ENCODE measurements at places on chromosomes 6 and 20.

GRCh38 chr20:41027366-41027765 is 1.3 kb upstream of the TOP1 start:
- H3K36me3 ChIP-seq = peaks cover 6% of the 10 kb centered on the region
- H3K27ac ChIP-seq = peak overlapping the region; percentile 96
- no peaks in the 10 kb centered on the region for H3K27me3 ChIP-seq
- peak overlapping the region; percentile 87 for H3K4me3 ChIP-seq
- peaks cover 34% of the 10 kb centered on the region for H3K4me1 ChIP-seq

DNA sequence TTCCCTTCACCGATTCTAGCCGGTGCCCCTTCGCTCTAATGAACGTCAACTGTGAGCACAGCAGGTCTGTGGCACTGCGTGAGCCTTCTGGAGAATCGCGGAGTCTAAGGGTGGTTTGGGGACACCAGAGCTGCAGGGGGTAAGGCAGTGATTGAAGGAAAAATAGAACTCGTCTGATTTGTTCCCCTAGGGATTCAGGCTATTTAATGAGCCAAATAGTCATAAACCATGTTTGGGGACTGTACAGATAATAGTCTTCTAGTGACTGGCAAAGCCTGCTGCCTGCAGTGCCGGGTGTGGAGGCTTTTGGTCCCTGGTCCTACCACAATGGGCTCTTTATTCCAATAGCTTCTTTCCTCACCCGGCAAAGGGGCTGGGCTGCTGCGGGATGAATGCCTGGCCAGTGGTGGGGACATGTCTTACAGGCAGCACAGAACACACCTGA is 11.1 kb upstream of the NTSR1 start:
- peaks cover 24% of the 10 kb centered on the region for H3K27me3 ChIP-seq
- H3K27ac ChIP-seq = no peak overlapping the region
- H3K4me3 ChIP-seq = no peak overlapping the region
- H3K4me1 ChIP-seq = no peaks in the 10 kb centered on the region
- no peak for DNase-seq
- no peaks in the 10 kb centered on the region for H3K36me3 ChIP-seq

- peaks cover 14% of the 10 kb centered on the region for H3K4me1 ChIP-seq
- no peak overlapping the region for H3K27ac ChIP-seq
- H3K36me3 ChIP-seq = peaks cover 6% of the 10 kb centered on the region
- no peak overlapping the region for H3K4me3 ChIP-seq
- no peak for DNase-seq
- no peaks in the 10 kb centered on the region for H3K27me3 ChIP-seq
Measured at GRCh38 chr6:70849348-70850069, 107.4 kb downstream of the B3GAT2 start.

- H3K4me3 ChIP-seq = no peak overlapping the region
- no peaks in the 10 kb centered on the region for H3K36me3 ChIP-seq
- H3K27me3 ChIP-seq = peaks cover 38% of the 10 kb centered on the region
Measured at GRCh38 chr20:58173091-58173490, 55.4 kb downstream of the ANKRD60 start.

- DNase-seq = no peak
- H3K4me1 ChIP-seq = no peaks in the 10 kb centered on the region
- H3K36me3 ChIP-seq = no peaks in the 10 kb centered on the region
- H3K27me3 ChIP-seq = no peaks in the 10 kb centered on the region
- no peak overlapping the region for H3K27ac ChIP-seq
- H3K4me3 ChIP-seq = no peak overlapping the region
Measured at GRCh38 chr6:93787841-93788240, 368.5 kb upstream of the EPHA7 start.

DNA sequence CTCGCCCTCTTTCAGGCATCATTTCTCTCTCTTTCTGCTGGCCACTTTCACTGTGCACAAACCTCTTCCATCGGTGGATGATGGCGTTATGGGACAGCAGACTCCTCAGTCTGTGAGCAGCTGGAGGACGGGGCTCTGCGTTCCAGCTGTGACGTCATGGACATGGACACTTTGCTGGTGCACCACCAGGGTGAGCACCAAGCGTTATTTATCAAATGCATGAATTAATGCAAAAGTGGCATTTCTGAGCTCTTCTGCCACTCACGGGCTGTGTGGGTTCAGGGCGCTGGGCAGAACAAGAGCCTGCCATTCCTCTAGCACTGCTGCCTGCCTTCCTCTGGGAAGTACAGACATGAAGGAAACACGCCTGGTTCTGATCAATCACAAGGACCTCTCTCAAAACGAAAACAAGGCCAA is 82.9 kb upstream of the MPC1 start:
- no peaks in the 10 kb centered on the region for H3K27me3 ChIP-seq
- H3K27ac ChIP-seq = no peak overlapping the region
- H3K4me1 ChIP-seq = peaks cover 5% of the 10 kb centered on the region
- H3K36me3 ChIP-seq = peaks cover 2% of the 10 kb centered on the region

GRCh38 chr6:144678844-144679243 is 393.7 kb downstream of the UTRN start:
- peaks cover 18% of the 10 kb centered on the region for H3K36me3 ChIP-seq
- H3K4me1 ChIP-seq = peaks cover 15% of the 10 kb centered on the region
- no peak for DNase-seq
- no peak overlapping the region for H3K27ac ChIP-seq

DNA sequence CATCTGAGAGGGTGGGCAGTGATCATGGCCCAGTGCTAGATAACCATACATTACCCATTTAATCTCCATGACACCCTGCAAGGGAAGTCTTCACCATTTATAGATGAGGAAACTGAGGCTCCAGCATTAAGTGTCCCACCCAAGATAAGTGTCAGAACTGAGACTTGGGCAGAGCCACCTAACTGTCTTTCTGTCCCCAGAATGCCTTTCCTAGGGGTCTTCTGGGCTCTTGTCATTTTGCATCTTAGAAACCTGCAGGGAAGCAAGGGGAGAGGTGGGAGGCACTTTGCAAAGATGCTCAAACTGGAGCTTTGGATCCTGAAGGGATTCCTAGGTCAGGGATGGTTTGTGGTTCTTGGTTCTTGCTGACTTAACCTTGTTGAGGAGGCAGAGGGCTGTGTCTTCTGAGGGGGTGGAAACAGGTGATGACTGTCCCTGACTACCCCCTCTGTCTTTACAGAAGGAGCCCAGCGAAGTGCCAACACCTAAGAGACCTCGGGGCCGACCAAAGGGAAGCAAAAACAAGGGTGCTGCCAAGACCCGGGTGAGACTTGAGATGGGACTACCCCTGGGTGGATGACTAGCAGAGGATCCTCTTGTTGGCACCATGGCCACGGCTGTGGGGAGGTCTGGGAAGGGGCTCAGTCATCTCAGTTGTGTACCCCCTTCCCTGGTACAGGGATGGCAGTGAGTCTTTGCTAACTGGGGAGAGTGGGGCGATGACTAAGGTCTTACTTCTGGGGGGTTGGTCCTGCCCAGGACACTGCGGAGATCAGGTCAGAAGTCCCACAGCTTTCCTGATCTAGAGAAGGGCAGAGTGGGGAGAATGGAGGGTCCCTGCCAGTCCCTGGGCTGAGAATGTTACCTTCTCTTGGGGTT is 5.8 kb downstream of the HMGA1 start:
- H3K4me1 ChIP-seq = peaks cover 35% of the 10 kb centered on the region
- DNase-seq = no peak
- H3K27me3 ChIP-seq = no peaks in the 10 kb centered on the region
- peak overlapping the region; percentile 86 for H3K27ac ChIP-seq

DNA sequence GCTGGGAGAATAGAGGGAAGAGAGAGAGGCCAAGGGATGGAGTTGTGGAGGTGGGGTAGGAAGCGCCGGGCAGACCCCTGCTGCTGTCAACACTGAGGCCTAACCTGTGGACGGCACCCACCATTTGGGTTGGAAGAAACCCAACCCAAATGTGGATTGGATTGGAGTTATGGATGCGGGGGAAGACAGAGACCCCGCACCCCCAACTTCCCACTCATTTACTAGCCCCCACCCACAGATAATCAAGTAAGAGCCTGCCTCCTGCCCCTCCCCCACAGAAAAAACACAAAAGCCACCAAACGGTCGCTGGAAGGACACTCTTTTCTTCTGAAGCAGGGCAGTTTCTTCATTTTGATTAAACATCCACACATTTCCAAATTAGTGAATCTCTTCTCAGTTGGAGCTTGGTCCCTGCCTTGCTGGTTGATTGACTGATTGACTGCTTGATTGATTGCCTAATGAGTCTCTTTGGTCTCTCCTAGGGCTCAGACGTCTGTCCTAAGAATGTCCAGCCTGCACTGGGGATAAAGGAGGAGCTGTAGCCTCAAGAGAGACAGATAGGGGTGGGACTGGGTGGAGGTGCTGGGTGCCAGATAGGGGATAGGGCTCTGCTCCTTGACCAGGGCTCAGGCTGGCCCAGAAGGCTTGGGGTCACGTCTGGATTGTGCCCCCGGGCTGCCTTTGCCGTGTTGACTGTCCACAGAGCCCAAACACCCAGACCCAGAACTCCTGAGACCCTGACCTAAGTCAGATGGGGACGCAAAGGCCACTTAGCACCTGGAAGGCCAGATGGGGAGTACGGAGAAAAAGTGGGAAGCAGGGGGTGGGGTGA is 74.9 kb upstream of the FOXP4 start:
- DNase-seq = no peak
- H3K4me1 ChIP-seq = peaks cover 6% of the 10 kb centered on the region
- peaks cover 8% of the 10 kb centered on the region for H3K36me3 ChIP-seq
- no peak overlapping the region for H3K27ac ChIP-seq
- H3K27me3 ChIP-seq = peaks cover 86% of the 10 kb centered on the region

DNA sequence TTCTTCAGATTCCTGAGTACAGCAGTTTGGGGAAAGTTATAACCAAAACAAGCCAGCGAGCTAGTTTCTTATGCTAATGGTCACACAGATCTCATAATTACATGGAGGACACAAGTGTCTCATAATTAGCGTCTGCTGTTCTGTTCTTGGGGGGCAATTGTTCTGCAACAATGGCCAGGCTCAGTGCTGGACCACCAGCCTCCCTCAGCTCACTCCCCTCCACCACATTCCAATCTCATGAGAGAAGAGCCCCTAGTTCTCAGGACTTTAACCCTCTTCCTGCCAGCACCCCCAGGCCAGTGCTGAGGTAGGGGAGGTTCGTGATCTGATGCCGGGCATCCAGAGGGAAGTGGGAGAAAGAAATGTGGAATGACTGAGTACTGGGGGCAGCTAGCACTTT is 20.2 kb upstream of the TOX2 start:
- no peak overlapping the region for H3K4me3 ChIP-seq
- H3K27me3 ChIP-seq = peaks cover 12% of the 10 kb centered on the region
- no peaks in the 10 kb centered on the region for H3K4me1 ChIP-seq
- no peaks in the 10 kb centered on the region for H3K36me3 ChIP-seq
- no peak overlapping the region for H3K27ac ChIP-seq
- no peak for DNase-seq

- H3K4me3 ChIP-seq = no peak overlapping the region
- no peak overlapping the region for H3K27ac ChIP-seq
- H3K27me3 ChIP-seq = peaks cover 25% of the 10 kb centered on the region
- no peak for DNase-seq
- peaks cover 2% of the 10 kb centered on the region for H3K36me3 ChIP-seq
- no peaks in the 10 kb centered on the region for H3K4me1 ChIP-seq
Measured at GRCh38 chr6:7818257-7819214, 92.1 kb downstream of the TXNDC5 start.

GRCh38 chr6:99446076-99446475 is 21.0 kb upstream of the PNISR start:
- no peak overlapping the region for H3K27ac ChIP-seq
- DNase-seq = no peak

DNA sequence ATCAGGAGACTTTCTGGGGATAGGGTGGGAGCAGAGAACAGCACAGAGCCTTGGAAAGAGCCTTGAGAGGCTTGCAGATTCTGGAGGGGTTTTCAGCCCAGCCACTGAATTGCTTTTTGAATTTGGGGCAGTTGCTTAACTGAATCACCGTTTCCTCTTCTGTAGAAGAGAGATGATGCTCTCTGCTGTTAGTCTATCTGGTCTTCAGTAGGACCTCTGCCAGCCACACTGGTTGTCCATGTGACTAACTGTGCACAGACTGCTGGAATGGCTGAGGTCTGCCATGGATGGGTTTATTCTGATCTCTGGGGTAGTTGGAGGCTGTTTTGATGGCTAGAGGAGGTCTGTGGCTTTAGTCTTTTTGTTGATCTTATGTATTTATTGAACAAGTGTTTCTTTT is 21.4 kb upstream of the PRDM1 start:
- no peak overlapping the region for H3K27ac ChIP-seq
- peaks cover 4% of the 10 kb centered on the region for H3K4me1 ChIP-seq
- H3K4me3 ChIP-seq = no peak overlapping the region
- no peaks in the 10 kb centered on the region for H3K36me3 ChIP-seq
- peaks cover 7% of the 10 kb centered on the region for H3K27me3 ChIP-seq

DNA sequence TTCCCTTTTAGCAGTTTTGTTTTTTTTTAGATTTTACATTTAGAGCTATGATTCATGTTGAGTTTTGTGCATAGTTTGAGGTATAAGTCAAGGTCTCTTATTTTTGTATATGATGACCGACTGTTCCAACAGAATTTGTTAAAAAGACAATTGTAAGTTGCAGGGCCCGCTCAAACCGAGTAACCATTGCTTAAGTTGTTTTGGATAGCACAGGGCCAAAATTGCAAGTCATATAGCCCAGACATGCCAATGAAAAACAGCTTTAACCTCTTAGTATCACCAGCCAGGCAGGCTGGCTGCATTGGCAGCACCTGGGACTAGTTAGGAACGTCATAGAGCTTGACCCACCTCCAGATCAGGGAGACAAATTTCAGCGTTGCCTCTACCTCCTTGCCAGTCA is 47.3 kb downstream of the PFDN4 start:
- no peak overlapping the region for H3K4me3 ChIP-seq
- H3K27me3 ChIP-seq = peaks cover 24% of the 10 kb centered on the region
- H3K27ac ChIP-seq = no peak overlapping the region
- DNase-seq = no peak
- H3K36me3 ChIP-seq = no peaks in the 10 kb centered on the region

GRCh38 chr6:130969791-130970491 is 93.1 kb downstream of the EPB41L2 start:
- H3K4me3 ChIP-seq = no peak overlapping the region
- no peaks in the 10 kb centered on the region for H3K36me3 ChIP-seq
- H3K27me3 ChIP-seq = no peaks in the 10 kb centered on the region
- no peak for DNase-seq
- peaks cover 9% of the 10 kb centered on the region for H3K4me1 ChIP-seq
- no peak overlapping the region for H3K27ac ChIP-seq

DNA sequence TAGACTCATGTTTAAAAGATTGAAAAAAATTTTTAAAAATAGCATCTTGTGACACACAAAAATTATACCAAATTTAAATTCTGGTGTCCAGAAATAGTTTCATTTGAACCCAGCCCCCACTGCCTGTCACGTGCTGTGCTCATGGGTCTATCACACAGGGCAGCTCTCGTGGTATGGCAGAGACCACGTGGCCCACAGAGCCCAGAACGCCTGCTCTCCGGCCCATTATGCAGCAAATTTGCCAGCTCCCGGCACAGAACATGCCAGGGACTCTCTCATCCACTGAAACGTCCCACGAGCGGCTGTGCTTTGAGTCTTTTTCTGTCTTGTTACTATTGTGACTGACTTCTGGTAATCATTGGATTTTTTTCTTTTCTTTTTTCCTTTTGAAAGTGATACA is 224.3 kb downstream of the TTLL2 start:
- H3K4me3 ChIP-seq = no peak overlapping the region
- peaks cover 7% of the 10 kb centered on the region for H3K27me3 ChIP-seq
- no peak overlapping the region for H3K27ac ChIP-seq
- no peak for DNase-seq
- H3K36me3 ChIP-seq = peaks cover 2% of the 10 kb centered on the region

All from T-helper 17 cell (primary cell).